Activated CD4-positive, alpha-beta memory T cell treated with anti-CD3 and anti-CD28 coated beads, Interleukin-2, amount 10 ng/mL, durations not matched to agents 7 days and 5 days (primary cell): ENCODE measurements at places on chromosomes 3 and 15.

DNA sequence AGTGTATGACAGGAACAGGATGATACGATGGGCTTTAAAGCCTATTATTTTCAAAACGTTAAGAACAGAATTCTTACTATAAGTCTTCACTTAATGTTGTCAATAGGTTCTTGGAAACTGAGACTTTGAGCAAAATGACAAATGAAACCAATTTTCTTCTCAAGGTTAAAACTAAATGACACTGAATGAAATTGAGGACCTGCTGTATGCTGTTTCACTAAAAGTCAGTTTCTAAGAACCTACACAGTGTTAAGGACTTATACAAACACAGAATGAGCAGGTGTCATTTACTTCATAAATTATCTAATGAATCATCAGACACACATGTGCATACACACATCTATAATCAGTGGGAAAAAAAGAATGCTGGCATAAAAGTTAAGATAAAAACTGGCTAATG is 106.9 kb downstream of the RFTN1 start:
- DNase-seq = no peak

DNA sequence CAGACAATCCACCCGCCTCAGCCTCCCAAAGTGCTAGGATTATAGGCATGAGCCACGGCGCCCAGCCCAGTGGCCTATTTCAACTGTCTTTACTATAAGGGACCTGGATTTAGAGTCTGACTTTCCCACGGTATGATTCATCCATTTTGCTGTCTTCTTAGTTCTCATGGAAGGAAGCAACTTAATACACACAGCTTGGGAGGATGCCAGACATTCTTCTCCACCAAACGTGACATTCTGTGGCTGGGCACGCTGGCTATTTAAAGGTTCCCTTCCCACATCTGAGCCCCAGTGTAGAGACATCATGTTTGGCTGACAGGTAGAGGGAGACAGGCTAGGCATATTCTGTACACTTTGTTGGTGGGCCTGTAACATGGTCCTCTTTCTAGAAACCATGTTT is 26.2 kb downstream of the FAM43A start:
- DNase-seq = no peak

GRCh38 chr3:144544871-144545270 is 573.2 kb downstream of the DIPK2A start:
- DNase-seq = no peak

GRCh38 chr3:71109241-71109976 is 474.1 kb downstream of the FOXP1 start:
- DNase-seq = no peak

DNA sequence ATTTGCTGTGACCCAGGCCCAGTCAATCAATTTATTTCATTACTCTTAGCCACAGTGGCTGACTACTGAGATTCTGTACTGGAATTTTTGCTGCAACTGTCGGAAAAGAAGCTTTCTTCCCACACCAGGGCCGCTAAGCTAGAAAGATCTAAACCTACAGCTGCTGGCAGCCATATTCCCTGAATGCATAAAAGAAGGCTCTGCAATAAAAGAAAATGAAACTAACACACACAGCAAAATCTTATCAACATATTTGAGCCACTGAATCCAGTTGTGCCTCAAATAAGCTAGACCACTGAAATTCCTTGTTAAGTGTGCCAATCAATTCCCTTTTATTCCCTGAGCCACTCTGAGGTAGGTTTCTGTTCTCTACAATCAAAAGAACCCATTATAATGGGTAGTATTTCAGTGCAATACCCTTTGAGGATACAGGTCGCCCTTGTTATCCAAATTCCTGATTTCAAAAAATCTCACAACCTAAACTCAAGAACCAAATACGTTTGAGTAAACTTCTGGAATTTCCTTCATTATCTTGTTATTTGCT is 60.3 kb downstream of the MYO9A start:
- DNase-seq = no peak

DNA sequence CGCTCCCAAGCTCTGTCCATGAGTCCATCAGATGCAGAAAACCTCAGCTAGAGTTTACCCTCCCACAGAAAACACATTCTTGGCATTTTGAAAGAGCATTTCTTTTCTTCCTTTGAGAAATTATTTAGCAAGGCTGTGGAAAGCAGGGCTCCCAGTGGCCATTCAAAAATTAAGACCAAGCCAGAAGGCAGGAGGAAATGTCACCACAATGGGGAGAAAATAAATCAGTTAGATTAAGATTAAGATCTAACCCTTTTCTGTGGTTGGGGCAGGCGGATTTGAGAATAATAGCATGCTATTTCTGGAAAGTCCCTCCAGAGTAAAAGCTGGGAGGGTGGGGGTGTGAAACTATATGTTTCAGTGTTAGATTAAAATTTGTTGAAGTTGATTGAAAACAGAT is 20.2 kb downstream of the LRIG1 start:
- peak; percentile 50 for DNase-seq

DNA sequence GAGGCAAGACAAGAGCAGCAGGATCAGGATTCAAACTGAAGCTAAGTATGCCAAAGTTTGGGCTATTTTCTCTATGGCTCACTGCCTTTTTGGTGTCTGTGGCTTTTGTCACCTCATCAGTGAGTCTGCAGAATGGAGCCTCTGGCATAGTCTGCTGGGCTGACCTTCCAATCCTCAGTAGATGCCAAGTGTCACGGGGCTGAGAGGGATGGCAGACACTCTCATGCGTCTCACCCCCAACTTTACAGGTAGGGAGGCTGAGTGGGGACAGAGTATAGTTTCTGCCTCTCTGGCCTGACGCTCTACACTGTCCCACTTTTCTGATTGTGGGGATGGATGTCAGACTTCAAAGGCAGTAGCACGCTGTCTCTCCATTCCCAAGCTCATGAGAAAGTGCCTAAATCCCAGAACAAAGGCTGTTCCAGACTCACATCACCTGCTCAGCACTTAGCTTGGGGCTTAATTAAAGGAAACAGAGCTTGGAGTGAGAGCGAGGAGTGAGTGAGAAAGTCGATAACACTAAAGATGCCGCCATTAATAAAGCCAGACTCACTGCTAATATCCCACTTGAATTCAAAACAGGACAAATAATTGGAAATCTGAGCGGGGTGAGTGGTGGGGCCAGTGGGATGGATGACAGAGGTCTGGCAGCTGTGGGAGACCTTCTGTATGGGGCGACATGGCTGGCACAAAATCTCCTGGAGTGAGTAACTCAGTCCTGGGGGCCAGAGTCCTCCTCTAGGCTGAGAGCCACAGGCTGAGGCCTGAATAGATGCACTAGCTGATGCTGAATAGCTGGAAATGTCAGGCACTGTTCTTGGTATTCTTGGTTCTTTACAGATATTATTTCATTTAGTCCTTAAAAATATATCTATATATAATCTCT is 78.4 kb upstream of the MRPS22 start:
- DNase-seq = no peak

- no peak for DNase-seq
These were observed 268.3 kb downstream of the UACA start for GRCh38 chr15:70494852-70495571.

DNA sequence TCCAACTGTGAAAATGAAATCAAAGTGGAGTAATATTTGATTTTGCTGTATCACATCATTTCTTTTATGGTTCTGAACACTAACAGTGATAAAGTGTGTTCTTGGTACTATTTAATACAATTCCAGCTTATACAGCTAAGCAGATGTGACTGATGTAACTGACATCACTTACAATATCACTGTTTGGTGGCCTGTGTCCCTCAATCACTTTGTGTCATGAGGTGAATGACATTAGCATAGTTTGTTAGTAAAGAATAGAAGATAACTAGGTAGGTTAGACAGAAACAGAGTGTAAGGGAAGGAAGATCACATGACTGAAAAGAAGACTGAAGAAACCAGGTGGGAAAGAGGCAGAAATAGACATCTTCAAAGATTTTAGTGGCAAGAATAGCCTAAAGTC is 138.7 kb downstream of the AQP9 start:
- DNase-seq = no peak

DNA sequence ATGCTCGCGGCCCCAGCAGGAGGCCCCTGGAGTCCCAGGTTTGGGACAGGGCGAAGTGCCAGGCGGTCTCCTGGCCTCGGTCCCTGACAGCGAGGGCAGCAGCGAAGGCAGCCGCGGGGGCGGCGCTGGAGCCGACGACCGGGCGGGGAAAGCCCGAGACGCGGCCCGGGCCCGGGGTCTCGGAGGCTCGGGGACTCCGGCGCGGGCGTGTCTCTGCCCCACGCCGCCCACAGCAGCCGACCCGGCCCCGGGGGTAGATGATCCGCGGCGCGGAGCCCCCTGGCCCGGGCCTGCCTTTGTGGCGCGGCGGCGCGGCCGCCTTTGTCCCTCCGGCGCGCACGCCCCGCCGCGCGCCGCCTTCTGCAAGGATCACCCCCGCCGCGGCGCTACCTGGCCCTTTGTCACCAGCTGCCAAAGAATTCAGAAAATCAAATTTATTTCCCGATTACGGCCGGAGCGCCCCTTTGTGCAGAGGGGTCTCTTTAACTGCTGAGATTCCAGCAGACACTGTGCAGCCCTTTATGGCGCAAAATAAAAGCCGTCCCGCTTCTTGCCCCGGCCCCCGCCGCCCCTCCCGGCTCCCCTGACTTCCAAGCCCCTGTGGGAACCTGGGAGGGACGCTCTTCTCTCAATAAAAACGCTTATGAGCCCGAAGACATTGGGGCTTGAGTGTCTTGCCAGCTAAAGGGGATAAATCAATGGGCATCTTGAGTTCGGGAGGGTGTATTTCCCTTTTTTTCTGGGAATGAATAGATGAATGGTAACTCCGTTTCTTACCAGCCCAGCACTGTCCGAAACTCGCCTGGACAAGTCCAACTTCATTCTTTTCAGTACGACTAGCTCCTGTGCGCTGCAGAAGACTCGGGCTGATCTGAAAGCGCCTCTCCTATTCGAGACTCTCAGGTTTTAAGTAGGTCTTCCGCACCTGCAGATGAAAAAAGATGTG is 68.4 kb downstream of the HES1 start:
- DNase-seq = no peak

- no peak for DNase-seq
These were observed 11.0 kb upstream of the GPR27 start for GRCh38 chr3:71742621-71743020.

GRCh38 chr15:33107950-33108349 is 86.6 kb downstream of the FMN1 start:
- DNase-seq = no peak

- DNase-seq = no peak
These were observed 45.7 kb downstream of the ADAMTS17 start for GRCh38 chr15:100295939-100296565.

DNA sequence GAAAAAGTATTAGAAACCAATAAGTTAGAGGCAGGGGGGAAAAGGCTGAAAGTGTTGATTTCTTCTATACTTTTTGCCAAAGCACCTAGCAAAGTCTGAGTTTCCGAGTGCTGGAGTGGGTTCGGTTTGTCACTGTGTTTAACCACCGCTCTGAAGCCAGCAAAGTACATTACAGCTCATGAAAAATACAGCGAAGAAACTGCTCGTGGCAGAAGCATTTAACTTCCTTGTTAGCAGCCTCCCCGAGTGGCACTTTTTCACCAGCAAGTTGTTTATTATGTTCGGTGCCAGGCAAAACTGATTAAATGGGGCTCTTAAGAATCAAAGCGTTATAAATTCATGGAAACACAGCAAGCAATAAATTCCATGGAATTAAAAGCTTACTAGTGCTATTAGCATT is 313.6 kb downstream of the FOXP1 start:
- DNase-seq = no peak

GRCh38 chr3:128316481-128316891 is 150.2 kb downstream of the DNAJB8 start:
- DNase-seq = peak; percentile 64

- no peak for DNase-seq
These were observed 130.1 kb upstream of the PRICKLE2 start for GRCh38 chr3:64355401-64355807.

GRCh38 chr3:122918576-122919290 is 108.8 kb downstream of the SEMA5B start:
- no peak for DNase-seq

DNA sequence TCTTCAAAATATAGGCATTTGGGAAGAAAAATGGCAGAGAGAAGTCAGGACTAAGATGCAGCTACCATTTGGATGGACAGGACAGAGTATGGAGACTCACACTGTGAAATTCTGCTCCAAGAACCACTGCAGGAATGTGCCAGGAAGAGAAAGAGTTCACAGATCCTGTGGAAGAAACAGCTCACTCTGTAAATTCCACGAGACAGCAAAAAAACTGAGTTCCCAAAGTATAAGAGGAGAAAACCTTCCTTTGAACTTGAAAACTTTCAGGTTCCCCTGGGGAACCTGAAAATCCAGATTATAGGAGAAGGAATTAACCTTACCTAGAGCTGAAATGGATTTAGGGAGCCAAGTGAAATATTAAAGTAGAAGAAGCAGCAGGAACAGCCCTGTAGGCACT is 137.1 kb downstream of the PLCH1 start:
- DNase-seq = no peak

GRCh38 chr3:187150599-187150998 is 11.3 kb upstream of the RPL39L start:
- peak; percentile 71 for DNase-seq

DNA sequence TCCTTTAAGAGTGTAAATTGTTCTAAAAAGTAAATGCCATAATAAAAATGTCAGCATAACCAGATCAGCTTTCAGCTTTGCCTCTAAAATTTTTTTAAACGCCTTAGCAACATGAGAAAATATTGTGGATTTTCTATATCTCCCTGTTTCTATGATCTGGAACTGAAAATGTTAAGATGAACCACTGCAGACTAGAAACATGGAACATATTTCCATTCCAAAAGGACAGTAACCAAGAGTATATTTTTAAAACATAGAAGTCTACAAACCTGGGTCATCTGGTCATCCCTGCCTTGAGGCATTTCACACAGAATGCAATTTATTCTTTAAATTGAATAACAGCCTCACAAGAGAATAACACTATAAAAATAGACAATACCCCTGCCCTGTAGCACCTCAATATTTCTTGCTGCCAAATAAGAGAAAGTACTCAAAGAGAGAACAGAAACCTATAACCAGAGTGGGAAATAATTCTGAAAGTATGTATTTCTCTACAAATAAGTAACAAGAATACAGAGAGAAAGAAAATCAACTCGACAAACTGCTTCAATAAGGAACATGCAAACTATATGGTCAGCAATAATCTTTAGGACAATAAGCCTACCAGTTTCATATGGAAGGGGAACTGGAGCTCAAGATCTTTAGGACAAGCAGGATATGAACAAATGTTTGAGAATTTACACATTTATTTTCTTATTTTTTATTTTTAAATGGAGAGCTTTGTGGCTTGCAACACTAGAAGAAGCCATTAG is 949.0 kb downstream of the EPHA3 start:
- DNase-seq = no peak

- DNase-seq = no peak
These were observed 404.1 kb upstream of the ATP11B start for GRCh38 chr3:182389071-182389815.

GRCh38 chr15:41377978-41378377 is 24.3 kb downstream of the NDUFAF1 start:
- no peak for DNase-seq

GRCh38 chr3:25171118-25171807 is 256.8 kb upstream of the RARB start:
- no peak for DNase-seq

DNA sequence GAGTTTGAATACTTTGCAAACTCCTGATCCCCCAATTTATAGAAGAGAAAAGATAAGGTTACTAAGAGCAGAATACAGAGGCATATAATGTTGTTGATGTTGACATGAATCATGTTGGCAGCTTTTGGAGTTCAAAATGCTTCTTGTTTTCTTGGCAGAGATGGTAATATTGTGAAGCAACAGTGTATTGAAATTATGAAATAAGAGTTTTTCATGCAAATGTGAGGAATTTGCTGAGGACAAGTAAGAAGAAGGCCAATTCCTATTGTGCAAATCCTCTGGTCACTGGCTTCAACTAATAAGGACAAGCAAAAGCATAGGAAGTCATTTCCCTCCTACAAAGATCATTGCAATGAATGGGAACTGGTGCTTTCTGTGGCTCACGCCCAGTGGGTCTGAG is 126.9 kb upstream of the CHL1 start:
- DNase-seq = no peak
